ENCODE measurements at places on chromosomes 6 and 20.

GRCh38 chr6:111837641-111838500 lies 35.4 kb downstream of the FYN start:
- DNase-seq, result peak; percentile 17

- DNase-seq, result no peak
These were observed 76.8 kb upstream of the FOXP4 start for GRCh38 chr6:41469156-41470028.

DNA sequence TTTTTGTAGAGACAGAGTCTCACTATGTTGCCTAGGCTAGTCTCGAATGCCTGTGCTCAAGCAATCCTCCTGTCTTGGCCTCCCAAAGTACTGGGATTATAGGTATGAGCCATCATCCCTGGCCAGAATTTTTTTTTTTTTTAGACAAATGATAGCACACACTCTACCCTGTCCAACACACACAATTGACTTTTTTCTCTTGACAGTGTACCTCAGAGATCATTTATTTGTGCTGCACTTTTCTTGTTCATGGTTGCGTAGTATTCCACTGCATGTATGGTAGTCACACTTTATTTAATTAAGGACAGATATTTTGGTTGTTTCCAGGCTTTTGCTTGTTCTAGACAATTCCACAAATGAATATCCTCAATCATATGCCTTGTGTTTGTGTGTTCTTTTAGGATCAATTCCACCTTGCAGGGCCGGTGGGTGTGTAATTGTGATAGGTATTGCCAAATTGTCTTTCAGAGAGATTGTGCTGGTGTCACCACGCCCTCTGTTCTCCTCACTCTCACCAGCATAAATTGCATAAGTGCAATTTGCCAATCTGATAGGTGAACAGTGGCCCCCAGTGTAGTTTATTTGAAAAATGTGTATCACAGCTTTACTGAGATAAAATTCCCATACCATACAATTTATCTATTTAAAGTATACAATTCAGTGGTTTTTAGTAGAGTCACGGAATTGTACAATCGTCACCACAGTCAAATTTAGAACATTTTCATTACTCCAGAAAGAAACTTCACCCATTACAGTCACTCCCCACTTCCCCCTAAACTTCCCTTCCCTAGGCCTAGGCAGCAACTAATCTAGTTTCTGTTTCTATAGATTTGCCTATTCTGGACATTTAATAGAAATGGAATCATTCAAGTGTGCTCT lies 20.1 kb downstream of the SRC start:
- DNase-seq, result no peak

DNA sequence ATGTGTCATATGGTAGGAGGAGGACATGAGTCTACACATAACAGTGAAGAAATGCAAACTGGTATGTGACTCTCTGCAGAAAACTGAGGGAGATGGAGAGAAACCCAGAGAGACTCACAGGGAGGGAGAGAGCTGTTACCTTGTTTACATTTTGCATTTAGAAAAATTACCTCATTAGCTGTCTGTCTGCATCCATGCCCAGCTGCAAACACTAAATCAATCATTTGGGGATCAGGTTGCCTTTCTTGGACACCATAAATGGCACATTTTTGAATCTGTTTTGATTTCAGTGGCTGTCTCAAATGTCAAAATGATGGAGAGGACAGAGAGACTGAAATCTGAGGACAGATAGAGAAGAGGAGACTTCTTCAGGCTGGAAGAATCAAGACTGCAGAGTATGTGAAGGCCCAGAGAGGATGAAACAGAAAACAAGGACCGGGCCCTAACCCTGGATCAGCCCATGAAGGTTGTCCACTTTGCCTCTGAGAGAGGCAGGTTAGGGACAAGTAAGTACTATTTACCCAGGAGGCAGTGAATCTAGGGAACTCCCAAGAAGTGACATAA lies 92.2 kb downstream of the UNC5CL start:
- no peak for DNase-seq

GRCh38 chr20:31831771-31832306 lies 12.7 kb downstream of the MYLK2 start:
- no peak for DNase-seq

- no peak for DNase-seq
These were observed 25.4 kb upstream of the AFDN start for GRCh38 chr6:167801263-167801662.

- no peak for DNase-seq
These were observed 4.8 kb upstream of the NTSR1 start for GRCh38 chr20:62703853-62704228.

DNA sequence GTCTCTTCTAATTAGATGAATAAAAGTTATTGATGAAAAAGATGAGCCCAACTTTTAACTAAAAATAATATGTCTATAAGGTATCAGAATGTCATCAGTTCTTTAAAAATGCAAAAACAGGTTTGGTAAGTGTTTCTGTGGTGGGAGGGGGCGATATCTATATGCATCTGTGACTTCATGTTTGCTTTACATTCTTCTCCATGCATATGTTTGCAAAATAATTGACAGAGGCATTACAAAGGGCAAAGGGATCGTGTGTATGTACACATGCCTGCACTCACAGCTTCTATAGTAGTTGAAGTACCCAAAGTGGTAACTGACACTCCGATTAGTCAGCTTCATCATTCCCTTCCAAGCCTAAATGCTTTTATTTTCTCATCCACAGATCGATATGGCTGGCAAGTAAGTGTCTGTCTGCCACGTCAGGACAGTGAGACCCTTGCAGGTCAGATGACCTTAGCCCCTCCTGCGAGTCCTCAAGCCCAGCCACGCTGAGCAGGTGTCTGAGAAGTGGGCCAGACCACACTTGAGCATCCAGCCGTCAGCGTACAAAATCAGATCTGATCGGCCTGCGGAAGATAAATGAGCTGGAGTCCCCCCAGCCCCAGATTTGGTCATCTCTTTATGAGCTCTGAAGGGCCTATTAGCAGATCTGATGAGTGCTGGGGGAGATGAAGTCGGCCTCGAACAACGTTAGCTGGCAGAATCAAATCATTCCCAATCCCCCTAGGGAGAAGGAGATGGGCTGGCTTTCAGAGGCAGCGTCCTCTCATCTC lies 369.1 kb downstream of the MAFB start:
- no peak for DNase-seq

- no peak for DNase-seq
These were observed 9.4 kb upstream of the STX11 start for GRCh38 chr6:144140867-144141266.

All from T-helper 1 cell (primary cell).